ENCODE measurements at places on chromosomes 3 and 15. TPM values are rescaled to one million over a fixed set of nuclear protein-coding genes. Genes with fewer than 3 reads are reported as not detected.

DNA sequence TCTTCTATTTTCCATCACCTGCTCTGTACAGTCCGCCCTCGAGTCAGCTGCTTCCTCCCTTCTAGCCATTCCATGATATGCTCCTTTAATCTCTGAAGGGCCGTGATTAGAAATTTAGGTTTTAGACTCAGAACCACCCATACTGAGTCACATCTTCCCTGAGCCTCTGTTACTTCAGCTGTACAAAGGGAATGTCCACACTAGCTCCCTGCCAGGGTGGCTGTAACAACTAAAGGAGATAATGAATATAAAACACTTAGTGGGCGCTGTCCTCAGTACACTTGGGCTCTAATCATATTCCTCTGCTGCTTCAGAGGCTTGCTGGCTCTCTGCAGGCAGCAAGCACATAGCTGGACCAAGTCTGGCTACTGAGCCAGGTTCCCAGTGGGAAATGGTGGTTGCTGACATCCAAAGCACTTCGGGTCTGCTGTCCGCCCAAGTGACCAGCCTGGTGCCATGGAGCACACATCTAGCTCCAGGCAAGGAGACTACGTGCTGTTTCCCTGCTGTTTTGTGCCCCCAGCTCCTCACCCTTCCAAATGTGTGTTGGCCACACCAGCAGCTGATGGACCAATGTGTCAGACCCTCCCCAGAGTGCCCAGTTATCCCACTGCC is 901 bp upstream of the CHST14 start:
- no peak for DNase-seq

The DUOX1 gene
- total RNA-seq: not detected

DNA sequence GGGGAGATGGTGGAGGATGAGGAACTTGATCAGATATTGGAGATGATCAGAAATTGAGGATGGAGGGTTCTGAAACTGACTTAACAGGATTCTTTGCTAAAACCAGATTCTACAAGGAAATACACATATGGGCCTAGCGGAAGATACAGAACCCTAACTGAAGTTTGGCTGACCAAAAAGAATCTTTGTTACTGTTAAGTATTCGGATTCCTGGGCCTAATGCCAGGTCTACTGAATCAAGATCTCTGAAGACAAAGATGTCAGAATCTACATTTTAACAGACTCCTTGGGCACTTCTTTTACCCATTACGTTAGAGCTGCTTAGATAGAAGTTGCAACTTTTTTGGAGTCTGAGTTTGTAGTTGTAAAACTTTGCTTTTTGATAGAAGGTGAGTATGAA is 137.7 kb downstream of the FNDC3B start:
- no peak for DNase-seq

The C3orf20 gene
- not detected for total RNA-seq

GRCh38 chr15:68791431-68792283 is 29.0 kb downstream of the ANP32A start:
- peak; percentile 67 for DNase-seq

The AMT gene
- total RNA-seq: 6.2 TPM

DNA sequence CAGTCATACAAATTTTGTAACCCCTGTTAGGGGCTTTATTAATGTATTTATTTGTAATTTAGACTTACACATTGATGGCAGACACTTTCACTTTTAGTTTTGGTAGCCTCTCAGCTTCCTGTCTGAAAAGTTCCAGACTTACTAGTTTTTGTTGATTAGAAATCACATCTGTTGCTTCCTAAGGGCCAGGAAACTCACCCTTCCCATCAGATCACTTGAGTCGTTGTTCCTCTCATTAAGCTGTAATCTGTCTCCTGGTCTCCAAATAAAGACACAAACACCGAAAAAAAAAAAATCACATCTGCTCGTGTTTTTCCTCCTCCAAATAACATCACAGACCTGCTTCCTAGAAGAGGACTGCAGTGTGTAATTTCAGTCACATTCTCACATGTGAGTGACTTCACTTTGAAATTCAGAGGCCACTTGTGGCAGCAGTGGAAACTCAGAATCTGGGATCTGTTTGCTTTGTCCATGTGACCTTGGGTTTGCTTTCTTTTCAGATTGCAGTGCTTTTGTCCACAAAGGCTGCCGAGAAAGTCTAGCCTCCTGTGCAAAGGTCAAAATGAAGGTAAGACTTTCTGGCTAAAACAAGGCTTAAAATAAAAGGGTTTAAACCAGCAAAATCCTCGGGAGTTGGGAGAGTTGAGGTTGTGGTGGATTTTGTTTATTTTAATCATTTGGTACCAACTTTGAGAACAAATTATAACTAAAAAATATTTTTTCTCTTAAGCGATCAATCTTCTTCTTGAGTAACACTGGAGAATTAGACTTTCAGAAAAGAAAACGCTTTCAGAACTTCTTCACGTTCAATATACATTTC is 87.0 kb downstream of the KLHL25 start:
- no peak for DNase-seq

- DNase-seq: no peak
These were observed 88.7 kb downstream of the GPR156 start for GRCh38 chr3:120196333-120196732.

- DNase-seq: no peak
These were observed 269.8 kb downstream of the RYR3 start for GRCh38 chr15:33580526-33580925.

The PRSS50 gene
- not detected for total RNA-seq

DNA sequence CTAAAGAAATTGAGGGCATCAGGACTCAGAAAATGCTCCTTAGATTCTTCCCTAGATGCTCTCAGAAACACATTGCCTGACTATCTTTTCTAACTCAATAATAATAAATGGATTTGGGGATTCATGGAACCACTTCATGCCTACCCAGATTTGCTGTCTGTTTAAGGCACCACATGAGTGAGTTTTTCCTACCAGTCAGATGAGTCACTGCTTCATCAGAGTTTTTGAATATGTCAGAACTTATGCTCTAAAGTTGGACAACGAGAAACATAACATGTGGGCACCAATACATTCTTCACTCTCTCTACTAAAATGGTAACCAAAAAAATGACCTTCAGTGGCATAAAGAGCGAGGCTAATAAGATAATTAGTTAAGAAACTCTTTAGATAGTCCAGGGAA is 1135.1 kb downstream of the TUSC7 start:
- no peak for DNase-seq

The SLC51B gene
- not detected for total RNA-seq

GRCh38 chr15:65204236-65204930 is 6.9 kb downstream of the CILP start:
- no peak for DNase-seq

GRCh38 chr3:185948292-185948691 is 10.5 kb upstream of the TRA2B start:
- no peak for DNase-seq

The GCSAM gene
- total RNA-seq: 9.9 TPM

- no peak for DNase-seq
These were observed 53.3 kb upstream of the RNF7 start for GRCh38 chr3:141684758-141685157.

- no peak for DNase-seq
These were observed 14.3 kb downstream of the BHLHE40 start for GRCh38 chr3:4993276-4994143.

The FHIT gene
- 39.4 TPM for total RNA-seq
